ENCODE measurements at places on chromosomes 4 and X. TPM values are rescaled to one million over a fixed set of nuclear protein-coding genes. Genes with fewer than 3 reads are reported as not detected.

DNA sequence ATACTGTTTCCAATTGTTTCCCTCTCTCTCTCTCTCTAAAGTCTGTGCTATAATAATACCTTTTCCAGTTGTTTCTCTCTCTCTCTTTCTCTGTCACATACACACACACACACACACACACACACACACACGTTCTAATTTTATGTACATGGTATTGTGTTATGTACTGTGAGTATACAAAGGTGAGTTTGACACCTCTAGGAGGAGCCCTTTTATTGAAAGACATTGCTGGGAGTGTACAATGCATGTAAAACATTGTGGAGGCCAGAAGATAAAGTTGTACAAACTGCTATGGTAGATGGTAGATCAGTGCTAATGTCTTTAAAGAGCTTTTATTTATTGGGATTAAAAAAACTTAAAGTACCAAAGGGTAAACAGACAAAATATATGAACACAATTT lies 53.6 kb downstream of the BLTP1 start:
- H3K4me1 ChIP-seq = no peaks in the 10 kb centered on the region
- H3K27me3 ChIP-seq = no peaks in the 10 kb centered on the region
- no peak overlapping the region for H3K27ac ChIP-seq
- H3K4me3 ChIP-seq = no peak overlapping the region

GRCh38 chrX:39324233-39324930 lies 523.1 kb downstream of the MID1IP1 start:
- no peak overlapping the region for H3K27ac ChIP-seq
- H3K27me3 ChIP-seq = no peaks in the 10 kb centered on the region
- no peak for DNase-seq
- H3K4me1 ChIP-seq = peaks cover 31% of the 10 kb centered on the region
- H3K36me3 ChIP-seq = peaks cover 3% of the 10 kb centered on the region

The DCAF4L1 gene
- total RNA-seq = 0.19 TPM

The PF4V1 gene
- total RNA-seq = not detected

- peaks cover under 1% of the 10 kb centered on the region for H3K27me3 ChIP-seq
- no peak for DNase-seq
- no peaks in the 10 kb centered on the region for H3K36me3 ChIP-seq
- no peak overlapping the region for H3K27ac ChIP-seq
These were observed 137.1 kb downstream of the NDST3 start for GRCh38 chr4:118171381-118171780.

The MTNR1A gene
- not detected for total RNA-seq

All from activated CD4-positive, alpha-beta T cell treated with anti-CD3 and anti-CD28 coated beads, Interleukin-2, amount 10 ng/mL, durations not matched to agents 7 days and 5 days (primary cell).